ENCODE measurements at places on chromosomes 1 and 21.

GRCh38 chr1:114154146-114154962 is 685 bp upstream of the SYT6 start:
- no peak for DNase-seq
- H3K36me3 ChIP-seq, result no peaks in the 10 kb centered on the region
- no peak overlapping the region for H3K4me3 ChIP-seq
- H3K4me1 ChIP-seq, result peaks cover 31% of the 10 kb centered on the region

- no peak overlapping the region for H3K4me3 ChIP-seq
- H3K4me1 ChIP-seq, result no peaks in the 10 kb centered on the region
- no peaks in the 10 kb centered on the region for H3K36me3 ChIP-seq
- H3K27ac ChIP-seq, result no peak overlapping the region
- no peak for DNase-seq
- no peaks in the 10 kb centered on the region for H3K27me3 ChIP-seq
Observed at GRCh38 chr1:51558375-51558924, 39.4 kb upstream of the EPS15 start.

- DNase-seq, result no peak
- H3K27ac ChIP-seq, result no peak overlapping the region
- no peaks in the 10 kb centered on the region for H3K36me3 ChIP-seq
Observed at GRCh38 chr1:223350361-223350908, 13.5 kb downstream of the SUSD4 start.

GRCh38 chr1:188427642-188428041 is 1598.9 kb downstream of the PLA2G4A start:
- DNase-seq, result no peak
- no peak overlapping the region for H3K4me3 ChIP-seq
- no peaks in the 10 kb centered on the region for H3K36me3 ChIP-seq
- no peak overlapping the region for H3K27ac ChIP-seq
- H3K4me1 ChIP-seq, result no peaks in the 10 kb centered on the region

- H3K4me1 ChIP-seq, result no peaks in the 10 kb centered on the region
- H3K27me3 ChIP-seq, result no peaks in the 10 kb centered on the region
- H3K36me3 ChIP-seq, result no peaks in the 10 kb centered on the region
- no peak overlapping the region for H3K4me3 ChIP-seq
- no peak for DNase-seq
Observed at GRCh38 chr21:17257784-17258183, 255.1 kb upstream of the CXADR start.

DNA sequence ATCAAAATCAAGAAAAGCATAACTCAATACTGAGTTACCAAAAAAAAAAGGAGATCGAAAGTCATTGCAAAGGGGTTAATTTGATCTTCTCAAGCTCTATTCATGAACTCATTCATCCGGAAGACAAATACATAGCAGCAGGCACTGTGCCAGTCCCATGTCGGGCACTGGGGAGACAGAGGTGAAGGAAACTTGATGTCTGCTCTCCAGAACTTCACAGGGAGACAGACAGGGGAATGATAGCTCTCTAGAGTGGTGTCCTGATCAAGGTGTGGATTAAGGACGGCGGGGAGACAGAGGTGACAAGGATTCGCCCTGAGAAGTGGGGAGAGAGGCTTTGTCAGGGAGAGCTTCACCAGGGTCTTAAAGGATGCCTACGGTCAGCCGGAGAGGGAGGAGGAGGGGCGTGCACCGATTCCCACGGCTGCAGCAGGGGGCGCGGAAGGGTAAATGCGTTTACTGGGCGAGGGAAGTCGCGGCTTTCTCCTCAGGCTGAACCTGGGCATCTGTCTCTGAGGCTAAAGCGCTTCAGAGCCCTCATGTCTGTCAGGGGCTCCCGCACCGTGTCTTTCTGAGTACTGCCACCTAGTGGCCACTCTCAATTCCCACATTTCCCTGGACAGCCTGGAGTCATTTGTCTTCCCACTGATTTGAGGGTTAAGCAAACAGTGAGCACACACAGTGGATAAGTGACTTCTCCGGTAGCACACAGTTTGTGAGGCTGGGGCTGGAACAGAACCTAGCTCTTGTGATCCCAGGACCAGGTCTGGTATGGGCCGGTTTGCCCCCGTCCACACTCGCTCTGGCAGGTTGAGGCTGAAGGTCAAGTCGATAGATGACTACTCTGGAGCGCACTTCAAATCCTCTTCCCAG is 152.8 kb downstream of the TENT5C start:
- H3K4me1 ChIP-seq, result peaks cover 12% of the 10 kb centered on the region
- peak overlapping the region; percentile 29 for H3K4me3 ChIP-seq
- no peak overlapping the region for H3K27ac ChIP-seq
- DNase-seq, result peak; percentile 54

- H3K36me3 ChIP-seq, result no peaks in the 10 kb centered on the region
- H3K4me1 ChIP-seq, result no peaks in the 10 kb centered on the region
- DNase-seq, result no peak
- no peaks in the 10 kb centered on the region for H3K27me3 ChIP-seq
Observed at GRCh38 chr1:109050228-109050995, 8.5 kb upstream of the WDR47 start.

DNA sequence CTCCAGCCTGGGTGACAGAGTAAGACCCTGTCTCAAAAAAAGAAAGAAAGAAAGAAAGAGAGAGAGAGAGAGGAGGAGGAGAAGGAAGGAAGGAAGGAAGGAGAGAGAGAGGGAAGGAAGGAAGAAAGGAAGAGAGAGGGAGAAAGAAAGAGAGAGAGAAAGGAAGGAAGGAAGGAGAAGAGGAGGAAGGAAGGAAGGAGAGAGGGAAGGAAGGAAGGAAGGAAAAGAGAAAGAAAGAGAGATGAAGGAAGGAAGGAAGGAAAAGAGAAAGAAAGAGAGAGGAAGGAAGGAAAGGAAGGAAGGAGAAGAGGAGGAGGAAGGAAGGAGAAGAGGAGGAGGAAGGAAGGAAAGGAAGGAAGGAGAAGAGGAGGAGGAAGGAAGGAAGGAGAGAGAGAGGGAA is 82.2 kb upstream of the ATP1B1 start:
- no peaks in the 10 kb centered on the region for H3K4me1 ChIP-seq
- H3K36me3 ChIP-seq, result no peaks in the 10 kb centered on the region
- DNase-seq, result no peak
- no peak overlapping the region for H3K27ac ChIP-seq

GRCh38 chr1:232149287-232150201 is 480.4 kb downstream of the SIPA1L2 start:
- H3K27ac ChIP-seq, result no peak overlapping the region
- no peaks in the 10 kb centered on the region for H3K4me1 ChIP-seq
- no peak for DNase-seq
- H3K36me3 ChIP-seq, result no peaks in the 10 kb centered on the region

GRCh38 chr1:230753191-230753585 is 6.0 kb downstream of the CAPN9 start:
- H3K4me1 ChIP-seq, result peaks cover 14% of the 10 kb centered on the region
- no peak for DNase-seq
- H3K27ac ChIP-seq, result no peak overlapping the region
- H3K27me3 ChIP-seq, result no peaks in the 10 kb centered on the region

DNA sequence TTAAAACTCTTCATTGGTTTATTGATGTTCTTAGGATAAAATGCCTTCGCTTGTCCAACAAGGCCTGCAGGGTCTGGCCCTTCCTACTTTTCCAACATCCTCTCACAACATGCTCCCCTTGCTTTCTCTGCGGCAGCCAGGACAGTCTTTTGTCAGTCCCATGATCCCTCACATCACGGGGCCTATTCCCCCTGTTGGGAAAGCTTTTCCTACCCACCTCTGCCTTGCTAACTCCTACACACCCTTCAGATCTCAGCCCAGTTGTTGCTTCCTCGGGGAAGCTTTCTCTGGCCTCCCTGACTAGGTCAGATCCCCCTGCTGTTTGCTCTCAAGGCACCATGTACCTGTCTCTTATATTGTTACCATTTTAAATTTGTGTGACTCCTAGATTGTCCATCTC is 19.0 kb downstream of the DLGAP3 start:
- H3K4me1 ChIP-seq, result no peaks in the 10 kb centered on the region
- DNase-seq, result no peak
- H3K4me3 ChIP-seq, result no peak overlapping the region
- H3K27ac ChIP-seq, result no peak overlapping the region
- no peaks in the 10 kb centered on the region for H3K36me3 ChIP-seq

DNA sequence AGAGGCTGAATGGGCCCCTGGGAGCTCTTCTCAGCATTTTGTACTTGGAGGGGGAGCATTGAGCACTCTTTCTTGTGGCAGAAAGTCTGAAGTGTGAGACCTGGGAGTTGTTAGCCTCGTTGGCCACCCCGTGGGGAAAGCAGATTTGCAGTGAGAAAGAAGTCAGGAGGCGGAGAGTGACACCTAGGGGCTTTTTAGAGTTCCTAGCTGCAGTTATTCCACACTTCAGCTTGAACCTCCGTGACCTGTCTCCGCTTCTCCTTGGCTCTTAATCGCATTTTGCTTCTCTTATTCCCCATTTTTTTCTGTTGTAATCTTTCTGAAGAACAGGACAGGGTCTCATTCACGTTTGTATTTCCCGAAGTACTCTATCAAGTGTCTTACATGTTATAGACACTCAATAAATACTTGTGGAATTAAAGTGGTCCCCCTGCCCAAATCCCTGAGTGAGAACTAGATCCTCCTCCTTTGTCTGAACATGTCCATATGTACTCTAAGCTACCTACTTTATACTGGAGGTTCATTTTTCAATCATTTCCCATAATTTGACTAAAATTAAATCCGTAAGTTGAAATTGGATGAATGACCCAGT is 14.5 kb upstream of the C1orf141 start:
- H3K4me3 ChIP-seq, result no peak overlapping the region
- no peaks in the 10 kb centered on the region for H3K36me3 ChIP-seq
- no peak overlapping the region for H3K27ac ChIP-seq
- H3K27me3 ChIP-seq, result no peaks in the 10 kb centered on the region
- peak; percentile 47 for DNase-seq

DNA sequence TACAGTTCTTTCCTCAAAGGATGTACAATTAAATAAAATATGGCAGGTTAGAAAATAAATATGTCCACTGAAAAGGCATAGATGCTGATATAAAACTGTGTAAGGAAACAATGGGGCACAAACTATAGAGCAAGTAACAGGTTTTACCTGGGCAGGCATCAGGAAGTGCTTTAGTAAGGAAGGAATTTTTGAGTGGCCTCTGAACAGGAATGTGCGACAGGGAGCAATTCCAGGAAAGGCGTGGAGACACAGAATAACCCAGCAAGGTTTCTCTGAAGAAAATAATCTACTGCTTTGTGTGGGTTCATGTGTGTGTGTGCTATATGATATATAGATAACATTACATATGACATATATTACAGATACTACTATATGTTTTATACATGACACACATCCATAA is 128.4 kb downstream of the RGS21 start:
- H3K4me3 ChIP-seq, result no peak overlapping the region
- no peaks in the 10 kb centered on the region for H3K4me1 ChIP-seq
- no peaks in the 10 kb centered on the region for H3K27me3 ChIP-seq
- no peaks in the 10 kb centered on the region for H3K36me3 ChIP-seq
- no peak overlapping the region for H3K27ac ChIP-seq
- no peak for DNase-seq

DNA sequence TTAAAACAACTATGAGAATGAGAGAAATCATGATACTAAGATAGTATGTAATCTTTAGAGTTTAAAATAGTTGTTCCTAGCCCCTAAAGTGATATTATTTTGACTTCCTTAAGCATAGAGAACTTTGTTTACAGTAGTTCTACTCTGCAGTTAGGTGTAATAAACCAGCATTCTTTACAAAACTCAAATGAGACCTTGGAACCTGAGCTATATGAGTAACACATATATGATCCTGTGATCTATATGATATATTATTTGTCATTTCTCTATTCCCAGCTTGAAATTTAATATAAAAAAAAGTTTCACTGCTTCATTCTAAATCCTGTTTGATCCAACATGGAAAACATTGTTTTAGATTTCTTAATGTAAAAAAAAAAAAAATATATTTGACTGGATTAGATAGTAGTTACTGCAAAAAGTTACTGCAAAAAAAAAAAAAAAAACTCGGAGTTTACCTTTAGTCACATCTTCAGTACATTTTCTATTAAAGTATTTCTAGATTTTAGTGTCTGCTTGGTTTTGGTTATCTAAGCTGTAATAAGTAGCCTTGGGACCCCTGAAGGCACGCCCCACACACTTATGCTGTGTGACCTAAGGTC is 463.8 kb downstream of the USP25 start:
- H3K4me1 ChIP-seq, result peaks cover 4% of the 10 kb centered on the region
- H3K4me3 ChIP-seq, result no peak overlapping the region
- H3K27me3 ChIP-seq, result no peaks in the 10 kb centered on the region
- H3K36me3 ChIP-seq, result no peaks in the 10 kb centered on the region
- H3K27ac ChIP-seq, result peak overlapping the region; percentile 73
- no peak for DNase-seq

DNA sequence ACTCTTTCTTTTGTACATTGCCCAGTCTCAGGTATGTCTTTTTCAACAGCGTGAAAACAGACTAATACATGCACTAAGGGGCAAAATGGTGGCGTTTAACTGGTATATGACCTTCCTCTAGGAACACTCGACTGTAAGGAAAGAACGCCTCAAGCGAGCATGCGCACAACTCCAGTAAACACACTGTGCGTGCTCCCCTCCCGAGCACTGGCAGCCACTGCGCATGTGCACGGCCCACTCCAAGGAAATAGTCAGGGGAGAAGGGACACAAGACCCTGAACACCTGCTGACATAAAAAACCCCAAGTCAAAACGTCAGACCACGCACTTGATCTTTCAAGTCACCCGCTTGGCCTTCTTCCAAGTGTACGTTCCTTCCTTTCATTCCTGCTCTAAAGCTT is 173.5 kb downstream of the NPHP4 start:
- no peaks in the 10 kb centered on the region for H3K36me3 ChIP-seq
- H3K27me3 ChIP-seq, result no peaks in the 10 kb centered on the region
- no peaks in the 10 kb centered on the region for H3K4me1 ChIP-seq

DNA sequence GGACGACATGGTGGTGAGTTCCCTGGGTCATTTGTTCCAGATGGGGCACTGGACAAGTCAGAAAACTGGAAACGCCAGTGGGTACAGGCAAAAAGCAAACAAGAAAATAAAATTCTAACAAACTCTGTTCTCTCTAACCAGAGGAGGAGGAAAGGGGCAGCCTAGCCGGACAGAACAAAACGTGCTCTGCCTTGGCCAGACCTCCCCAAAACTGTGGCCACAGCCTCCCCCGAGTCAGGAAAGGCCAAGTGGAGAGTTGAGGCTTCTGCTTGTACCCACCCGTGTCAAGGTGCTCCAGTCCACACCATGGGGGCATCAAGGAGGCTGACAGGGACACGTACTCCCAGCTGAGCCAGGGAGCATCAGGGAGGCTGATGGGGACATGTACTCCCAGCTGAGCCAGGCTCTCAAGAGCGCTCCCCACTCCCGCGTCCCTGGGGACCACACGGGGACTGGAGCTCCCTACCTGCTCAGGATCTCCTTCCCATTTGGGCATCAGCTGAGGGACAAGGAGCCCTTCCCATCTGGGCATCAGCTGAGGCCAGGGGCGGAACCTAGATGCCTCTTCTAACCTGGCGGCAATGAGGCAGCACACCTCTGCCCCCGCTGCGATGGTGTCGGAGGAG is 154.8 kb upstream of the COL6A1 start:
- DNase-seq, result no peak
- no peak overlapping the region for H3K4me3 ChIP-seq
- no peak overlapping the region for H3K27ac ChIP-seq

GRCh38 chr1:110337704-110338308 is 1.4 kb upstream of the RBM15 start:
- peaks cover 17% of the 10 kb centered on the region for H3K36me3 ChIP-seq
- no peaks in the 10 kb centered on the region for H3K27me3 ChIP-seq
- H3K4me3 ChIP-seq, result peak overlapping the region; percentile 98
